ENCODE measurements at places on chromosomes 11 and 22. TPM values are rescaled to one million over a fixed set of nuclear protein-coding genes. Genes with fewer than 3 reads are reported as not detected.

DNA sequence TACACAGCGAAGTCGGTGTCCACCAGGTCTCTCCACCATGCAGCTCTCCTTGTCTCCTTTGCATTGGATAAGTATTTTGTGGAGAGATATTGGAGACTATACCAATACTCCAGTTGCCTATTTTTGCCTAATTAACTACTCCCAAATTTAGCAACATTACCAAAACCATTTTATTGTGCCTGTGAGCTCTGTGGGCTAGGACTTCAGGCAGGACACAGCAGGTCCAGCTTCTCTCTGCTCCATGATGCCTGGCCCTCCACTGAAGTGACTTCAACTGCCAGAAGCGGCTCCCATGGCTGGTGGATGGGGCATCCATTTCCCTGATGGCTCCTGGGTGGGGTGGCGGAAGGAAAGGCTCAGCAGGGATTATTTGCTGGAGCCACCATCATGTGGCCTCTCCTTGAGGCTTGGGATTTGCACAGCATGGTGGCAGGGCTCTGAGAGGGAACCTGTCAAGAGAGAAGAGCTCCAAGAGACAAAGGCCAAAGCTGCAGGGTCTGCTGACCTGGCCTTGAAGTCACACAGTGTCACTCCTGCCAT, 36.9 kb upstream of the MAPK1 start:
- DNase-seq = peak; percentile 48

DNA sequence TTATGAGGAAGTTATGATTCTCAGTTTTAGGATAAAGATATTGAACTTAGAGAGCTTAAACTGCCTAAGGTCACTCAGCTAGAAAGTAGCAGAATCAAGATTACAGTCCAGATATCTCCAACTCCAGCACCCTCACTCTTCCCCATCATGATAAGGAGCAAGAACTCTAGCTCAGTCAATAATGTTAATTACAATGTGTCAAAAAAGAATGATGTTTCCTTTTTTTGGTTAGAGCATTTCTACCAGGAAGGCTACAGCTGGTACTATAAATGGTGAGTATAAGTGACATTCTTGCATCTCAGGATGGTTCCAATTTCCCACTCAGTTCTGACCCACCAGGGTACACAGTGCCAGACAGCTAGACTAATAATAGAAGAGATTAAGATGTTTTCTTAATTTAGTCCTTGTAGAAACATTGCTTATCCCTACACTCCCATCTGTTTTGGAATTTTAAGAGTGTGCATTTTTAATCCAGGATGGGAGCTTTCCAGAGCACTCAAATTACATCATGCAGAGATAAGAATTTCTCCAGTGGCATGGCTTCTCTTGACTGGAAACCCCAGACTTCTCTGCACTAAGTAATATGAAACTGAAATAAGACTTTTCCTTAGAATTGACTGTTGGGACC, 21.6 kb upstream of the BBOX1 start:
- no peak for DNase-seq

DNA sequence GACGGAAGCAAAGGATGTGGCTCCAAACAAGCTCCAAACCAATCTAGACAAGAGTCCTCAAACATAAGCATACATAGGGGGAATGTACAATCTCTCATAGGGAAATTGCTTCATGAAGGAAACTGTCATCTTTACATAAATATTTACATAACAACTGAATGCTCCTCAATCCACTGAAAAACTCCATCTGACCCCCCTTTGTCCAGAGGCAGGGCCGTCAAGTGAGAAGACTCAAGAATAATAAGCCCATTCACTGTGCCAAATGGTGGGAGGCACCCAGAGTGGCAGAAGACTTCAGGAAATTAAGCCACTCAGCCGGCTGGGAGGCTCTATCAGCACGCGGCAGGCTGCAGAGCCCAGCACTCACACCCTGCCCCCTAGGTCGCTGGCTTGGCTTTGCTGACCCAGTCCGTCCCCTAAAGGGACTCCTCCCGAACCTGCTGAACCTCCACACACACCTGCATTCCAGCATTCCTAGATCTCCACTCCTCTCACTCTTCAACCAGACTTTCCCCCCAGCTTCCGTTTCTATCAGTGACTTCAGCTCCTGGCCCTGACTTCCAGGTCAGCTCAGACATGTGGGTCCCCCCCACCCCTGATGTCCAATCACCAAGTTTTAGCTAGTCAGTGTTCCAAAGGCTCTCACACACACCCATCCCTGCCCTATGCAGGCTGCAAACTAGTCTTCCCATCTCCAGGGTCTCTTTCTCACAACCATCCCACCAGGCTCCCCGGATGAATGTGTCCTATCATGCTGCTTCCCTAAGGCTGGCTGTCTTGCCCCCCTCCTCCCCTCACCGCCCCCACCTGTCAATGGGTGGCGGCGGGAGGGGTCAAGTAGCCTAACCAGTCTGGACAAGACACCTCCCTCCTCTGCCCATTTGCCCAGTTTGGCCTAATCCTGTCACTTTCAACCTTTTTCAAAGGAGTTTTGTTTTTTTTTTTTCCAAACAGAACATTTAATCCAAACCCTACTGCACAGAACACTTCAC, 11.3 kb downstream of the VPS37C start:
- DNase-seq = peak; percentile 68

The ACTN3 gene
- total RNA-seq = 0.51 TPM

GRCh38 chr11:61327669-61328071, 5.2 kb downstream of the DDB1 start:
- no peak for DNase-seq

DNA sequence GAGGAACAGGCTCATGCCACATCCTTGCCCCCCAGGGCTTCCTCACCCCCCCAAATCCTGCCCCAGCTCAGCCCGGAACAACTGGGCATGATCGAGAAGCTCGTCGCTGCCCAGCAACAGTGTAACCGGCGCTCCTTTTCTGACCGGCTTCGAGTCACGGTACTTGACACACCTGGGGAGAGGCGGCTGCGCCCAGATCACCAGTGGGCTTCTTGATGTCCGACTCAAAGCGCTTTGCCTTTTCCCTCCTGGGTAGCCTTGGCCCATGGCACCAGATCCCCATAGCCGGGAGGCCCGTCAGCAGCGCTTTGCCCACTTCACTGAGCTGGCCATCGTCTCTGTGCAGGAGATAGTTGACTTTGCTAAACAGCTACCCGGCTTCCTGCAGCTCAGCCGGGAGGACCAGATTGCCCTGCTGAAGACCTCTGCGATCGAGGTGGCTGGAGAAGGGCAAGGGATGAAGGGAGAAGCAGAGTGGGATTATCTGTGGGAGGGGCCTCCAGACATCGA, 3.5 kb downstream of the NR1H3 start:
- DNase-seq = no peak

The WT1 gene
- 3.4 TPM for total RNA-seq

DNA sequence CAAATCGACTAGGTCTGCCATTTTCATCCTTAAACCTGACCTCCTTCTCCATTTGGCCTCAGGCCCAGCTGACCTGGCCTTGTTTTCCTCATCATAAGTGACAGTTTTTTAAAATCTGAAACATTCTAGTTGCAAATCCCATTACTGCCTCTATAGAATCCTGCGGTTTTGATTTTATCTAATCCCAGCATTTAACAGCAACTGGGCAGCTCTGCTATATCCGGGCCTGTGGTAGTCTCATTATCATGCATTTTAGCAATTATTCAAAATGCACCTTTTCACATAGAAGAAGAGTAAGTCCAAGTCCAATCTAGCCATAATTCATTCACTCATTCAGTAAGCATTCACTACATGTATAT, 28.6 kb upstream of the BIRC3 start:
- no peak for DNase-seq

- peak; percentile 93 for DNase-seq
These were observed 7.7 kb downstream of the RIN1 start for GRCh38 chr11:66328302-66329144.

- no peak for DNase-seq
These were observed 535.1 kb upstream of the CHORDC1 start for GRCh38 chr11:90757849-90758494.

DNA sequence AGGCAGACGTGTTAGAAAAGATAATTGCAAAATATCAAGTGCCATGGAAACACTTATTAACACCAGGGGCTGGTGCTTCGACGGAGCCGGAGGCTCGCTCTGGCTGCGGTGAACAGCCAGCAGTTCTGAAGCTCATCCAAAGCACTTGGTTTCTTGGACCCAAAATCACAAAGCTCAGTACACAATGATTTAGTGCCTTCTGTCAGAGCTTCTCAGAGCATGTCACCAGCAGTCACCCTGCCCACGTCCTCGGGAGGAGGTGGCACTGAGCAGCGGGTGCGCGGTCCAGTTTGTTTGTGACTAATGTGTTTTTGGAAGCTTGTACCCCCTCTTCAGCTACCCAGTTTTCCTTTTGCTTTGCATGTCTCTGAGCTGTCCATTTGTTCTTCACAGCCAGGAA, 58.7 kb upstream of the KIRREL3 start:
- DNase-seq = no peak

DNA sequence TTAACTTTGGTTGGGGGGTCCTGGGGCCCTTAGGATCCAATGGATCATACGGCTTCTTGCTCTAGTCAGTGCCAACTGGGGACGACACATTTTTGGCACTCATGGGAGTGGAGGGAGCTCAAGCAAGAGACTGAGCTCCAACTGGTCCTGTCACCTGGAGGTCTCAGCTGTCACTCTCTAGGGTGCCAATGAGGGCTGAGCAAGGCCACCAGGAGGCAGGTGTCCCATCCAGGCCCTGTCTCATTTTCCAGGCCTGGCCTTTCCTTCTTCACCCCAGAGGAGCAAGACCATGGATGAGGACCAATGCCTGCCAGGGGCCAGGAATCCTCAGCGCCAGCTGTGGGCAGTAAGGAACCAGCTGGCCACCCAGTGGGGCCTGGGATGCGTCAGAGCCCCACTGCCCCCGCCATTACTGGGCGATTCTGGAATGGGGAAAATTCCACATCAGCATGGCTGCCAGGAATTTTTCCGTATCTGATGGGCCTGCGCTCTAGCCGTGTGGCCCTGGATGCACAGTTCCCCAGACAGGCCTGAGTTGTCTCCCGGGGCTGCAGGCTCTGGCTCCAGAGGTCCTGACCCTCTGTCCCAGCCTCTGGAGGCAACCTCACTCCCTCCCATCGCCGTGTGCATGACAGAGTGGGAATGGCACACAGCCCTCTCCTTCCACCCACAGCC, 669 bp upstream of the GAL3ST1 start:
- peak; percentile 90 for DNase-seq

- DNase-seq = no peak
These were observed 4.4 kb upstream of the FOXRED2 start for GRCh38 chr22:36510966-36511881.

- DNase-seq = no peak
These were observed 1.5 kb downstream of the ZNF143 start for GRCh38 chr11:9462172-9462799.

GRCh38 chr11:116740741-116741140, 32.0 kb downstream of the BUD13 start:
- DNase-seq = peak; percentile 53

GRCh38 chr11:84420271-84420670, 1134.1 kb upstream of the CCDC90B start:
- DNase-seq = no peak

All from posterior vena cava (tissue), 2 donors.